ENCODE measurements at places on chromosomes 7 and 10.

- no peak for DNase-seq
These were observed 53.1 kb upstream of the PDCD4 start for GRCh38 chr10:110818311-110819256.

- DNase-seq = no peak
These were observed 38.1 kb upstream of the ANTXRL start for GRCh38 chr10:46248651-46249146.

- DNase-seq = no peak
These were observed 79.8 kb upstream of the NEBL start for GRCh38 chr10:20976891-20977290.

DNA sequence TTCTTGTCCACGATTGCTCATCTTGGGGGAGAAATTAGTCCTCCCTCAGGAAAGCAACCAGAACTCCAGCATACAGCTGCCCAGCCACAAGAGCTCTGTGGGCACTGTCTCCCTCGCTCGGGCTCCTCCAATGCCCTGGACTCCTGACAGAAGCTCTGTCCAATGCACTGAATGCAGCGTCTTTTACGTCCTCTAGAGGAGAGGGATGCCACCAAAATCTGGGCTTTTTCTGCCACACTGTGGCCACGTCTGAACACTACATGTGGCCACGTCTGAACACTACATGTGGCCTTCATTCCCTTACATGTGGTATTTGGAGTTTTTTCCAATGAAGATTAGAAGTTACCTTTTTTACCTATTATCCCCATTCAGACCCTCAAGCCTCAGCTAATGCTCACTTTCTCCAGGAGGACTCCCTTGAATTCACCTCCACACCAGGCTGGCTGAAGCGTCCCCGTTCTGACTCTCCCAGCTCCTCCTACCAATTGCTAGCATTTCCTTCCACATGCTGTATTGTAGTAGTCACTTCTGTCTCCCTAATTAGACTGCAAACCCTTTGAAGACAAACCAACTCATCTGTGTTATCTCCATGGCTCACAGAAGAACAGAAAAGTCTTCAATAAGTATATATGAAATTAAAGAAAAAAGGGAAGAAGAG is 134.3 kb upstream of the PDE1C start:
- DNase-seq = no peak

- no peak for DNase-seq
These were observed 24.2 kb upstream of the UNC5B start for GRCh38 chr10:71188201-71188600.

DNA sequence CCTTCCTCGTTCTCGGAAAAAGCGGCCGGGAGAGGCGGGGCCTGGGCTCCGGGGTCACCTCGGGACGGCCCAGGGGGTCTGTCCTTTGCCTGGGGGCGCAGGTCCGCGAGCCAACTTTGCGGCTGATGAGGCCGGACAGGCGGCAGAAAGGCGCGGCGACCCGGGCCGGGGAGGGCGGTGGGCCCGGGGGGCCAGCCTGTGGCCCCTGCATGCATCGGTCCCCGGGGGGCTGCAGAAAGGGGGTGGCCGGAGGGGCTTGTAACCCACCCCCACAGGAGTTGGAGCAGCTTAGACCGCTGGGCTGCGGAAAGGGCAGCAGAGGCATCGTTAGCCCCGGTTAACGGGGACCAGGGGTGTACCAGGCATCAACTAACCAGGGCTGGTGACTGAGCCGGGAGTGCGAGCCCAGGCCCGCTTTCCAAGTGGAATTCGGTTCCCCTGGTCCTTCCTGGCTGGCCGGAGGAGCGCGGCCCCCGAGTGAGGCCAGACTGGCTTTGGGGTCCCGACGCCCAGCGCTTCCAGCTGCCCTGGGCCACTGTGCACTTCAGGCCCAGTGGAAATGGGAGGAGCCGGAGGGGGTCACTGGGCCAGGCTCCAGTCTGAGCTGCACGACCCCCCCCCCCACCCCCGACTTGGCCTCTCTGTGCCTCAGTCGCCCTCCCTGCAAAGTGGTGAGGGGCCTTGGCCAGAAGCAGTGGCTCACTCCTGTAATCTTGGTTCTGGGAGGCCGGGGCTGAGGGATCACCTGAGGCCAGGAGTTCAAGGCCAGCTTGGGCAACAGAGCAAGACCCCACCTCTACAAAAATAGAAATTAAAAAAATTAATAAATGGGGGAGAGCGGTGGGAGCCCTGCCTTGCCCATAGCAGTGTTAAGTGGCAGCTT is 919 bp downstream of the SLC29A4 start:
- DNase-seq = no peak

- DNase-seq = no peak
These were observed 41.9 kb downstream of the MGAM2 start for GRCh38 chr7:142153400-142153799.

- no peak for DNase-seq
These were observed 1.2 kb upstream of the TMEM178B start for GRCh38 chr7:141072548-141073172.

DNA sequence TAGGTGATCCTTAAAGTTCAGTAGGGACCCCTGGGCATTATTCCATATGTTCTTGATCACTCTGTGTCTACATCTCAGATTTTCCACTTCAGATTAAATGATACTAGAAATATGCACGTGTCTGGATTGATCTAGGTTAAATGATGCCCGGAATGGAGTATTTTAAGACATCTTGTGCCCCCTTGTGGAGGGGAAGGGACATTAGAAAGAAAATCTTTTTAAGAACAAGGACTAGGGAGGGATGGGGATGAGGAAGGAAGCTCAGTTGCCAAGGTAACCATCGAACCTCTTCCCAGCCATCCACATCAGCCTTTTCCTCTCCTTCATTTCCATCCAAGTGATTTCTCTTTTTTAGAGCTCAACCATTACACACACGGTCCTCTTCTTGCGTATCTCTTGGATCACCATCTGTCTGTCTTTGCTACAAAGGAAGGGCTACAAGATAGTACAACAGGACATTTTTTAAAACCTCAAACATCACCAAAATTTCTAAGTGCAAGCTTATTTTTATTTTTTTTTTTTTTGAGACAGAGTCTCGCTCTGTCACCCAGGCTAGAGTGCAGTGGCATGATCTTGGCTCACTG is 40.5 kb downstream of the PRSS2 start:
- no peak for DNase-seq

GRCh38 chr7:22320416-22320815 is 36.5 kb downstream of the RAPGEF5 start:
- no peak for DNase-seq

- no peak for DNase-seq
These were observed 6.4 kb downstream of the CDHR1 start for GRCh38 chr10:84200537-84201243.

DNA sequence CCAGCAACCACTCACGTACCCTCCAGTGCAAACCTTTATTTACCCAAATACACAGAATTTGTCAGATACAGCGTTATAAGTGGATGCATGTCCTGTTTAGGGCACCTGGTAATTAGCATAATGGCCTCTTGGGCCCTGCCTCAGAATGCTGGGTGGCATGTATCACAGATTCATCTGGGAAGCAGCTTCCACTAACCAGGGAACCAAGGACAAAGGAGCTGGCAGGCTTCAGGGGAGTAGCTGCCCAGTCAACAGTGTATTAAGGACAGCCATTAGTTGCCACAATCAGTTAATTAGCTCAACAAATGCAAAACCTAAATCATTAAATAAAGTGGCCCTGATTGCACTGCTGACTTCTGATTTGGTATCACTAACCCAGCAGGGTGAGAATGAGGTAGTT is 105.7 kb downstream of the RAPGEF5 start:
- no peak for DNase-seq

DNA sequence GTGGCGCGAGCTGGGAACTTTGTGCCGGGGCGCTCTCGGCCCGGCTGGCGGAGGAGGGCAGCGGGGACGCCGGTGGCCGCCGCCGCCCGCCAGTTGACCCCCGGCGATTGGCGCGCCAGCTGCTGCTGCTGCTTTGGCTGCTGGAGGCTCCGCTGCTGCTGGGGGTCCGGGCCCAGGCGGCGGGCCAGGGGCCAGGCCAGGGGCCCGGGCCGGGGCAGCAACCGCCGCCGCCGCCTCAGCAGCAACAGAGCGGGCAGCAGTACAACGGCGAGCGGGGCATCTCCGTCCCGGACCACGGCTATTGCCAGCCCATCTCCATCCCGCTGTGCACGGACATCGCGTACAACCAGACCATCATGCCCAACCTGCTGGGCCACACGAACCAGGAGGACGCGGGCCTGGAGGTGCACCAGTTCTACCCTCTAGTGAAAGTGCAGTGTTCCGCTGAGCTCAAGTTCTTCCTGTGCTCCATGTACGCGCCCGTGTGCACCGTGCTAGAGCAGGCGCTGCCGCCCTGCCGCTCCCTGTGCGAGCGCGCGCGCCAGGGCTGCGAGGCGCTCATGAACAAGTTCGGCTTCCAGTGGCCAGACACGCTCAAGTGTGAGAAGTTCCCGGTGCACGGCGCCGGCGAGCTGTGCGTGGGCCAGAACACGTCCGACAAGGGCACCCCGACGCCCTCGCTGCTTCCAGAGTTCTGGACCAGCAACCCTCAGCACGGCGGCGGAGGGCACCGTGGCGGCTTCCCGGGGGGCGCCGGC is 870 bp downstream of the FZD1 start:
- no peak for DNase-seq

DNA sequence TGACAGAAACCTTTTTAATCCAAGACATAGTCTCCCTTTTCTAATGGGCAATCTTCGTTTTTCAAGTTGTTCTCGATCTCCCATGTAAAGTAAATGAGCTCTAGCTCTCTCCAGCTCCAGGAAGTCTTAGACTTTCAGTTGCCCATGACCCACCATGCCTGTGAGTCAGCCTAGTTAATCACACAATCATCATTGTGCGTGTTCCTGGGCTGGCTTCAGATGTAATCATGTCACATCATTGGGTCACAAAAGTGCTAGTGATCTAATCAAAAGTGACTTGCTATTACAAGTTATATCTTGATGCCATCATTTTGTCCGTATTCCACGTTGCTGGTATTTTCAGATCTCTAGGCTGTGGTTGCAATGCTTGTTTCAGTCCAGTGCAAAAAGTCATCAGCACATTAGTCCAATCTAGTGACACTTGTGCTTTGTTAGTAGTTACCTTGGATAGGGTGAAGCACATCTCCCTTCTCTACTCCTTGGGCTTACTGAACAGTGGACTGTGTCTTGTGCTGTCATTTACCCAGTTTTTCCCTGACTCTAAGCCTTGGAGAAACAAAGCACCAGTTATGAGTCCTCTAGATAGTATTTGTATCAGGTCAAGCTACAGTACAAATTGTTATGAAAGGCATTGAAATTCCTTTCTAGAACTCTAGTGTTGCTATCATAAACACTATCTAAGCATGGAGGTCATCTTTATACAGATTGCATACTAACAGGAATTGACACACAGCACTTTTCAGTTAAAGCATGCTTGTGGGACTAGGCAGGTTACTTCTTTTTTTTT is 316.6 kb downstream of the GFRA1 start:
- no peak for DNase-seq

GRCh38 chr7:28956608-28957063 is 1.5 kb downstream of the TRIL start:
- no peak for DNase-seq

DNA sequence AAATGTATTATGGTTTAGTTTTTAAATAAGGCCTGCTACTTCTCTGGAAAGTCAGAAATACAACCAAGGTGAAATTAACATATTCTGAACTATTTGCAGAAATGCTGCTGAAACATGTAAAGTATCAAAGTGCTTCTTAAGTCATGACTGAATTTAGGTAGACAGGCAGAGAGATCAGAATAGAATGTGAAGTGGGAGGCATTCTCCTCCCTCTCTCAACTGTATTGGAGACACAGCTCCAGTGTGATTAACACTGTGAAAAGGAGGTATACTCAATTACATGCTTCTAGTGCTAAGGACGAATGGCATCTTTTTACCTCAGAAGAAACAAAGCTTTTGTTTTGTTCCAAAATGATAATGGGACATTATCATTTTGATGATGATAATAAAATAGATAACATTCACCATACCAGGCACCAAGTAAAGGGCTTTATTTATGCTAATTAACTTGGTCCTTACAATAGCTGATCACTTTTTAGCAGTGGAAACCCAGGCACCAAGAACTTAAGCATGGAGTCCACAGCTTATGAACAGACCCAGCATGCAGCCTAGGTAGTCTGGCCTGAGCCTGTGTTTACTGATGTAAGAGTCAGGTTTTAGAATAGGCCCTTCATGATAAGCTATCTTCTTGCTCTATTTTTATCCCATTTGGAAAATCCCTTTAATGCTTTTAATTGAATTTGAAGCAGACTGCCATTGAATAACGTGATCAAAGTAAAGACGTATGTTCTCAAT is 26.0 kb downstream of the PPP1R9A start:
- no peak for DNase-seq

GRCh38 chr7:151454305-151454704 is 14.4 kb upstream of the CRYGN start:
- DNase-seq = no peak

- DNase-seq = no peak
These were observed 51.1 kb downstream of the CYP26A1 start for GRCh38 chr10:93124580-93125318.

DNA sequence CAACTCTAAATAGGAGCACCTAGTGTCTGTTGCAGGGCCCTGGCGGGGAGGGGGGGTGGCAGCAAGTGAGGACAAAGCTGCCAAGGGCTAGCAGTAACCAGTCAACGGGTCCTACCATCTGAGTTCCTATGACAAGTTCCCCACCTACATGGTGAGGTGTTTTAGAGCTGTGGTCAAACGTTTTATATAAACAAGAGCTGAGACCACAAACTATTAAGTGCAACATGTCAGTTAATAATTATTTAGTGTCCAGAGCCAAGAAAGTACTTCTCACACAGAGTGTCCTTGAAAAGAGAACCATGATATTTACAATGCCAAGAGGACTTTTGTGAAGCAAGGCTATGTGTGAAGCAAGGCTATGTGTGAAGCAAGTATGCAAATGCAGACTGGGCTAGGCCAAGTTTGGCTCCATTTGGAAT is 434.7 kb downstream of the TNS3 start:
- no peak for DNase-seq

- no peak for DNase-seq
These were observed 80.5 kb upstream of the ETV1 start for GRCh38 chr7:14069961-14070360.

- no peak for DNase-seq
These were observed 33.3 kb downstream of the GNA12 start for GRCh38 chr7:2810682-2811415.

- no peak for DNase-seq
These were observed 17.6 kb downstream of the ENTPD7 start for GRCh38 chr10:99676895-99677294.

DNA sequence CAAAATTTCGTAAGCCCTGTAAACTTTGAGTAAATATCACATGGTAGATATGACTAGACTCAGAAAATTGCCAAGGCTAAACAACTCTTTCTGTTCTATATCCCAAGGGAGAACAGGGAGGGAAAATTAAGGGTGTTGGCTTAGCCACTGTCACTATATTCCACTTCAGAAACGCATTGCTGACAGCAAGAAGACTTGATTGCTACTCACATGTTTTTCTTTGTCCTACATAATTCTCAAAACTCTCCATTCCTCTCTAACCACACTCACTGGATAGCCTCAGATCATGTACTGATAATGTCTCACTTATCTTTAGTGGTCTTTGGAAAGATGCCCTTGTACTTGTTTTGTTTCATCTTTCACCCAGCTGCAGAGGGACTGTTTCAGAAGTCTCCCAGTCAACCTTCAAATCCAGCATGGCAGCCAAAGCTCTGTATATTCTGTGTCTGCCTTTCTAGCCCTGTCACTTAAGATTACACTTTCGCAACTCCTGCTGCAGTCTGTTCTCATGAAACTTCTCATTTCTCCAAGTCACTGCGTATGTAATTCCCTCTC is 582.4 kb upstream of the FZD8 start:
- DNase-seq = no peak

- DNase-seq = no peak
These were observed 9.7 kb downstream of the FHIP2A start for GRCh38 chr10:114831186-114831867.
